ENCODE measurements at places on chromosomes 1 and 21.

- DNase-seq, result no peak
Observed at GRCh38 chr1:90114521-90115141, 119.7 kb downstream of the ZNF326 start.

DNA sequence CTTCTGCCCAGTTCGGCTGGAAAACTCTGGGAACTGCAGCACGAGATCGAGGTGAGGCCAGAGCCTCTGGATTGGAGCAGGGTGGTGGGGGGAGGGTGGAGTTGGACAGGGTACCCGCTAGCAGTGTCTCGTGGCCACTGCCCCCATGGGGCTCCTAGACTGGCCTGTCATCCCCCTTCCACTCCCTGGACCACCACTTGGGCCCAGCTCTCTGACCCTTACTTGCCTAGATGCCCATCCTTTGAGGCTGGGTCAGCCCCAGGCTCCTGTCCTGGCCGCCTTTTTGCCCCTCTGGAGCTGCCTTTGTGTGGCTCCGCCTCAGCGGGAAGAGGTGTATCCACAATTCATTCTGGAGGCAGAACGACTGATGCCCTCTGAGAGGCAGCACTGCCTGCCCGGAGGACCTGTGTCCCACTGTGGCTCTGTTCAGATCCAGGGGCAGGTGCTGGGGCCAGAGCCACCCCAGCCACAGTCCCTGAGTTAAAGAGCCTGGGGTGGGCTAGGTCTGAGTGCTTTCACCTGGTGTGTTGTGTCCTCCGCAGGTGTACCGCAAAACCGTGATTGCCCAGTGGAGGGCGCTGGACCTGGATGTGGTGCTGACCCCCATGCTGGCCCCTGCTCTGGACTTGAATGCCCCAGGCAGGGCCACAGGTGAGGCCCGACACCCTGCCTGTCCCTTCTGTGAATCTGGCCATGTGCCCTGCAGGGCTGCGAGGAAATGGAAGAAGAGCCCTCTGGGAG lies 17.7 kb downstream of the FAAH start:
- DNase-seq, result no peak

DNA sequence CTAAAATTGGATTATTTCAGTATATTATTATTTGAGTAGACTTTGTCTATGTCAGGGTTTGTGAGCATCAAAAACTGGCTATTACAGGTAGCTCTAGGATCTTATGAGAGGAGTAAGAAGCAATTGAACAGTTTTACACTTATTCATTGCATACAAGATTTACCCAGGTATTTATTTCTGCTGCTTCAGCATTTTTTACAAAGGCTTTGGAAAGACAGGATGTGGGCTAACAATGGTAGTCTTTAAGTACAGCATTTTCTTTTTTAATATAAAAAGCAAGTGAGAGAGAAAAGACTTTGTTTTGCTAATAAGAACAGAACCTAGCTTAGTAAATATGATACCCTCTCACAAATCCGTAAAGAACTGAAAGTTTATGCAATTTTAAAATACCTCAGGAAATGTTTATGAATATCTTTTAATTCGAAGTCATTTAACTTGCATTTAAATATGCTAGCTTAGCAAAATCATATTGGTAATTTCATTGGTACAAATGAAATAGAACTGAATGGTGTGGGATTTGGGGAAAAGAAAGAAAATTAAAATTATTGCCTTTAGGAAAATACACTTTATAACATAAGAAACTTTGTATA lies 32.1 kb upstream of the RGS18 start:
- DNase-seq, result no peak

DNA sequence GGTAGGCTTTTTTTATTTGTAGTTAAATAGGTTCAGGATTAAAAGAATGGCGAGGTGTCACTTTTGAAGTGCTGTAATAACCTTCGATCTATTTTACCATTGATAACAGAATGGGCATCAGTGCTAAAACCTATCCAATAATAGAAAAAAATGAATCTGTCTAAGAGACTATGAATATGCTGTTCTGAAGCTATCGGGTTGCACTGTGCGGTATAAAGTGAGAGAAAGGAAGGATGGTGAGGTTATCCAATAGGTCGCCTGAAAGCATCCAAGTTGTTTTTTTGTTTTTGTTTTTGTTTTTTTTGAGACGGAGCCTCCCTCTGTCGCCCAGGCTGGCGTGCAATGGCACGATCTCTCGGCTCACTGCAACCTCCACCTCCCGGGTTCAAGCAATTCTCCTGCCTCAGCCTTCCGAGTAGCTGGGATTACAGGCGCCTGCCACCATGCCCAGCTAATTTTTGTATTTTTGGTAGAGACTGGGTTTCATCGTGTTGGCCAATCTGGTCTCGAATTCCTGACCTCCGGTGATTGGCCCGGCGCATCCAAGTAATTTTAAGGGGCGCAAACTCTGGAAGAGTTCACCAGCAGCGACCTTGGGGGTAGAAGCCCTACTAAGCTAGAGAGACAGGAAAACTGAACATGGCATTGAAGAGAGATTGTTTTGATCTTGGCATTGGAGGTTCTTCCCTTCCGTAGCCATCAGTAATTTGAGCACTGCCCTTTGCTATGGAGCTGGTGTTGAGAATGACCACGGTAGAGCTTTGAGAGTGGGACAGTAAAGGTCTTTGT lies 8.7 kb upstream of the MDM4 start:
- no peak for DNase-seq

DNA sequence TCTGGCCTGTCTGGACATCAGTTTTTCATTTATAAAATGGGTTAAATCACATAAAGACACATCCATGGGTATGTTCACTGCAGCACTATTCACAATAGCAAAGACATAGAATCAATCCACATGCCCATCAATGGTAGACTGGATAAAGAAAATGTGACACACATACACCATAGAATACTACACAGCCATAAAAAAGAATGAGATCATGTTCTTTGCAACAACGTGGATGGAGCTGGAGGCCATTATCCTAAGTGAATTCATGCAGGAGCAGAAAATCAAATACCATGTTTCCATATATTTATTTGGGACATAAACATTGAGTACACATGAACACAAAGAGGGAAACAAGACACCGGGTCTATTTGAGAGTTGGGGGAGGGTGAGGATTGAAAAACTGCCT lies 28.1 kb downstream of the ZBTB8OS start:
- no peak for DNase-seq

GRCh38 chr1:111513410-111514020 lies 10.1 kb upstream of the ADORA3 start:
- DNase-seq, result no peak

DNA sequence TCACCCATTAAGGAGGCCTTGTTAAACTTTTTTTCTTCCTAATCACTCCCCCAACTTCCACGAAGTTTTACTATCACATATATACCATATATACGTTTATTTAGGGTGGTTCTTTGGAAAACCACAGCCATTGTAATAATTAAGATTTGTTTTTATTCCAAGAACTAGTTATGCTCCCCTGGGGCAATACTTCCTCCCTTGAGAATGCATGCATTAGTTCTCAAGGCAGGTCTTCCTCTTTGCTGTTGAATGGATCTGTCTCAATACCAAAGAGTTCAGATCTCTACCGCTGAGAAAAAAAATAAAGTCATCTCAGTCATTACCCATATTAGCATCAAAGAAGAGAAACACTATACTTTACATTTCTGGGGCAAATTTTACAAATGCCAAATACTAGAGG lies 567.7 kb upstream of the RGS18 start:
- DNase-seq, result no peak

DNA sequence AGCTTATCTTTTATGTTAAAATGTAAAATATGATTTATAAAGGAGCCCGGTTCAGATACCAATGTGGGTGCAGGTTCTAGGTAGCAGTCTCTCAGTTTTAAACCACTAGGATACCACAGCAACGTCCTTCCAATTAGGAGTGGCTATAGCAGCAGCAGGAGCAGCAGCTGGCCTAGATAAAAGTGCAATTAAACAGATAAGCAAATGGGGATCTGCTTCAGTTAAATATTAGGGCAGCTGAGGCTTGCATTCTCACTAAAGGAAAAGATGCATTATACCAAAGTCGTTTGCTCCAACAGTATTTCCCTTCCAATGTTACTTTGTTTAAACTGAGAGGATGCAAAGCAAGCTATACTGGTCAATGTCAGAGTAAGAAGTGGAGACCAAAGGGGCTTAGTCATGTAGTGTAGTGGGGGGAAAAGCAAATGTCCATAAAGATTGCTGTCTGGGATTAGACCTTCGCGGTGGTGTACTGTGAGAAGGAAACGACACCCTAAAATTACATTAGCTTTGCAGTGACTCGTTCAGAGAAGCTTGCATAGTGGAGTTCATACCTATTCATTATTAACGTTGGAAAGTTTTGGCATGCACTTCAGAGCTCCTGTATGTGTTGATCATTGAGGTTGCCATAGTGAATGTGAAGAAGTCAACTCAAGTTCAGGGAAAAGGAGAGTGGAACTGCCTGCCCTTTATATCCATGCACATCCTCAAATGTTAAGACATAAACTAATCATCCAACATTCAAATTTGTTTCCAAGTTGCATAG lies 272.2 kb downstream of the VAV3 start:
- DNase-seq, result no peak

DNA sequence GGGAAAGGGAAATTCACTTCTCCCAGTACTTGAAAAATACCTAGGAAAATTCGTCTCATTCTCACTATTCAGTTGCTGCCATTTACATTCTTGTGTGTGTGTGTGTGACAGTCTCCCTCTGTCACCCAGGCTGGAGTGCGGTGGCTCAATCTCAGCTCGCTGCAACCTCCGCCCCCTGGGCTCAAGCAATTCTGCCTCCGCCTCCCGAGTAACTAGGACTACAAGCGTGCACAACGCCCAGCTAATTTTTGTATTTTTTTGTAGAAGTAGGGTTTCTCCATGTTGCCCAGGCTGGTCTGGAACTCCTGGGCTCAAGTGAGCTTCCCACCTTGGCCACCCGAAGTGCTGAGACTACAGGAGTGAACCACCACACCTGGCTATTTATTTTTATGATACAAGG lies 1.2 kb downstream of the SNAPIN start:
- DNase-seq, result no peak

All from left lobe of liver (tissue), 2 donors.